ENCODE measurements at places on chromosomes 3 and 15.

- no peak for DNase-seq
These were observed 15.4 kb downstream of the IGSF10 start for GRCh38 chr3:151445273-151446001.

- DNase-seq = no peak
These were observed 142.0 kb upstream of the TOPAZ1 start for GRCh38 chr3:44099566-44100297.

DNA sequence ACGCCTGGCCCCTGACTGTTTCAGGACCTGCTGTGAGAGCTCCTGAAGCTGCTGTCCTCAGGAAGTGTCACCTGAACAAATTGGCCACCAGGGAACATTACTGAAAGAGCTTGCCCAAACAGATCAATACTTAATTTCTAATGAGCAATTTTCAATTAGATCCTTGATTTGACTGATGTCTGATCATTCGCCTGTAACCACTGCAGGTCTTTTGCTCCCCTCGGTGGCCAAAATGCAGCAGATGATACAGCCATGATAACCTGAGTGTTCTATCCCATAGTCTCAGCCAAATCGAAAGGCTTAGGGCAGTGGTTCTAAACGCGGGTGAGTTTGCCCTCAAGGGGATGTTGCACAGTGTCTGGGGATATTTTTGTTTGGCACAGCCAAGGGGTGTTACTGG, 57.6 kb upstream of the MEX3B start:
- DNase-seq = no peak

- no peak for DNase-seq
These were observed 120.2 kb downstream of the OXSM start for GRCh38 chr3:25910105-25910504.

DNA sequence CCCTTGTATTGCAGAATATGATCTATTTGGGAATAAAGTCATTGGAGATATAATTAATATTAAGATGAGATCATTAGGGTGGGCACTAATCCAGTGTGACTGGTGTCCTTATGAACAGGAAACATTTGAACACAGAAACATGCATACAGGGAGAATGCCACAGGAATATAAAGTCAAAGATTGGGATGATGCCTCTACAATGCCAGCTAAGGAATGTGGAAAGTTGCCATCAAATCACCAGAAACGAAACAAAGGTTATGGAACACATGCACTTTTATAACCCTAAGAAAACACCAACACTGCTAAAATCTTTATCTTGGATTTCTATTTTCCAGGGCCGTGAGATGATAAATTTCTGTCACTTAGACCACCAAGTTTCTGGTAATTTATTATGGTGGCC, 442.4 kb upstream of the BCHE start:
- no peak for DNase-seq

DNA sequence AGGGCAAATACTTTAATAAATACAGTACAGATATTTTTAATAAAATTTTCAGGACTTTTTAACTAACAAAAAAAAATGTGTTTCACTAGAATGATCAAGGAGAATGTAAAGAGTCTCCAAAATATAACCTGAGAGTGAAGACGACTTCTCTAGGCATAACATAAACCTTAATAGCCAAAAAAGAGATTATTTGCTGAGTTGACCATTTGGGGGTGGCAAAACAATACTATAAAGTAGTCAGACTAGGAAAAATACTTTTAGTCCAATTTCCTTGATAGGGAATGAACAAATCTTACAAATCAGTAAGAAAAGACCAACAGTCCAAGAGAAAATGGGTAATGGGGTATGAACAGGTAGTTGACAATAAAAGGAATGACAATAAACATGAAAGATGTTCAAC, 29.4 kb upstream of the GATM start:
- DNase-seq = no peak

DNA sequence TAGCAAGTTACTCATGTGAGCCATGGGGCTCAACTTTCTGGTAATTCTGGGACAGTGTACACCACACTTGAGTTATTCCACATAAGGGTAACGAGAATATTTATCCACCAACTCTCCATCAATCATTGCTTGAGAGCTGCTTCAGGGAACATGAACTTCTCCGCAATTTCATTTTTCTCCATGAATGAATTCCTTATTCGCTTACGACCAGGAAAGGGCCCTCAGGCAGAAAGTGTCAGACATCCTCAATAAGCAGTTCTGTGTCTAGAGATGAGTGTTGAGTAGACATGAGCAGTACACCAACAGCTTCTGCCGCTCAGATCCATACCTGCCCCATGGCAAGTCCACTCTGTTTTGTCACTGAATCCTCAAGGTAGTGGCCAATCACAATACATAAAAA, 24.8 kb upstream of the IQCF2 start:
- DNase-seq = no peak

GRCh38 chr3:85627932-85628331, 669.1 kb downstream of the CADM2 start:
- DNase-seq = no peak

Data from G401 (cell line).